Cerebellar nuclear complex (tissue), 1 donor: ENCODE measurements at places on chromosomes 1 and 21.

DNA sequence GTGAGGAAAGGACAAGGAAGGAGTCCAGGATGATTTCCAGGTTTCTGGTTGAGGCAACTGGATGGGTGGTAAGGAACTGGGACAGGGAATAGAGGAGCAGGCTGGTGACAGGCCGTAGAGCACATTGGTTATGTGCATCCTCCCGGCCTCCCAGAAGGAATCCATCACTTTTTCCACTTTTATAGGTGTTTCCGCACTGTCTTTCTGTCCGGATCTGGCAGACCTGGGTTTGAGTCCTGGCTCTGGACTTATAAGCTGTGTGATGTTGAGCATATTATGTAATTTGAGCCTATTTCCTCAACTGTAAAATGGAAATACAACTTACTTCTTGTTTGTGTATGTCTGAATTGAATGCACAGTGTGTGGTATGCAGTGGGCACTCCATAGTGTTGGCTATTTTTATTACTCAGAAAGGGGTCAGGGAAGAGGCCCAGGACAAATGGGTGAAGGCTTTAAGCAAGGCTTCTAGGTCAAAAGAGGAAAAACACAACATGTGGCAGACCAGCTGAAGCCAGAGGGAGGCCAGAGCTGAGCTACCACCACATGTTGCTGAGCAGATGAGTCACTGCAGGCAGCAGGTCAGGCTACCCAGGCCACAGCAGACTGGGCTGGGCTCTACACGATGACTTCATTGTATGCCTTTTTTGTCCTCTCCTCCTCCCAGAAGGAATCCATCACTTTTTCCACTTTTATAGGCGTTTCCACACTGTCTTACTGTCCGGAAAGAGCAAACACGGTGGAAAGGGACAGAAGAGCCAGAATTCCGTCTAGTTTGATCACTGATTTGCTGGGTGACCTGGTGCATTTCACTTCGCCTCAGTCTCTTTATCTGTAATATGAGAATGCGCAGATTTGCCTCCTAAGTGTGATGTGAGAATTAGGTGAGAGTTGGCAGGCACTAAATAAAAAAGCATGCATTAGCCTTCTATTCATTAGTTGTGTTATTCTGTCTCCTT is 791 bp upstream of the MAST2 start:
- peak; percentile 22 for DNase-seq

DNA sequence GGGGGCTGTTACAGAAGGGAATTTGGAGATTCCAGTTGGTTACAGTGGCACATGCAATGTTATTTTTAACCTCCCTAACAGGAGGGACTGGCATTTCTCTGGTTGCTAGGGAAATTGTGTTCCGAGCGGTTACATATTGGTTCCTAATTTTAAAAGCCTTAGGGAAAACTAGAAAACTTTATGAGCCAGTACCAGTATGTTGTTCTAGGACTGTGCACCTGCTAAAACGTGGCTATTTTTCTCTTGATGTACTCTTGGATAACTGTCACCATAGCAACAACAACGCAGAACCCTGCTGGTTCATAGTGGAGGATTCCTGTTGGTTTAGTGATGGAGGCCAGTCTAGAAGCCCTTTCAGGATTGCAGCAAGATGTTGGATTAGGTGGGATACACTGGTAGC is 68.9 kb upstream of the PGBD5 start:
- DNase-seq = no peak

- no peak for DNase-seq
These were observed 3.3 kb upstream of the CACYBP start for GRCh38 chr1:174996476-174996875.

DNA sequence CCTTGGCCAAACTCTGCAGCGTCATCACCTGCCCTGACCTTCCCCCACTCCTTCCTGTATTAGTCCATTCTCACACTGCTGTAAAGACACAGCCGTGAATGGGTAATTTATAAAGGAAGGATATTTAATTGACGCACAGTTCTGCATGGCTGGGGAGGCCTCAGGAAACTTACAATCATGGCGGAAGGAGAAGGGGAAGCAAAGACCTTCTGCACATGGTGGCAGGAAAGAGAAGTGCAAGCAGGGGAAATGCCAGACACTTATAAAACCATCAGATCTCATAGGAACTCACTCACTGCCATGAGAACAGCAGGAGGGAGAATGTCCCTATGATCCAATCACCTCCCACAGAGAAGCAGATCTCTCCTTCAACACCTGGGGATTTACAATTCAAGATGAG is 408.5 kb downstream of the PTPRU start:
- no peak for DNase-seq

DNA sequence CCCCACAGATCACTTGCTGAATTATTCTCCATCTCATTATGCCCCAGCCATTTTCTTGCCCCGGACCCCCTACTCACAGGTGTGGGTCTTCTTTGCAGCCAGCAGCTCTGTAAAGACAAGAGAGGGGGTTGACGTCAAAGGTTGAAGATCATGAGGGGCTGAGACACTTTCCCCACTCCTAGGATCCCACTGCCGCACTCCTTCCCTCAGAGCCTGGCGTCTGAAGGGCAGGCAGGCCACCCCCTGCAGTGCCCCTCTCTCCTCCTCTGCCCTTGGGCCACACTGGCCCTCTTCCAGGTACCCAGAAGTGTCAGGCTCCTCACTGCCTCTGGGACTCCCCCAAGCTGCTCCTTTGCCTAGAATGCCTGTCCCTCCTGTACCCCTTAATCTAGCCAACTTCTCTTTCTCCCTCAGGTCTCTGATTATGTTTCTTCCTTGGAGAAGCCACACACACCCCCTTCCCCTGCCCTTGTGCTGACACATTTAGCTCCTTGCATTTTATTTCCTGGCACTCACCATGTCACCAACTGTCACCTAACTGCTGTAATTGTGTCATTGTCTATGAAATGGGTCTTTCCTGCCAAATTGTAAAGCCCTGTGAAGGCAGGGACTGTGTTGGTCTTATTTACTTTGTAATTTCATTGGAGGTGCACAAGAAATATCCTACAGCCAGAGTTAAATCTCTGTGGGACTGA is 2.1 kb downstream of the RORC start:
- no peak for DNase-seq

DNA sequence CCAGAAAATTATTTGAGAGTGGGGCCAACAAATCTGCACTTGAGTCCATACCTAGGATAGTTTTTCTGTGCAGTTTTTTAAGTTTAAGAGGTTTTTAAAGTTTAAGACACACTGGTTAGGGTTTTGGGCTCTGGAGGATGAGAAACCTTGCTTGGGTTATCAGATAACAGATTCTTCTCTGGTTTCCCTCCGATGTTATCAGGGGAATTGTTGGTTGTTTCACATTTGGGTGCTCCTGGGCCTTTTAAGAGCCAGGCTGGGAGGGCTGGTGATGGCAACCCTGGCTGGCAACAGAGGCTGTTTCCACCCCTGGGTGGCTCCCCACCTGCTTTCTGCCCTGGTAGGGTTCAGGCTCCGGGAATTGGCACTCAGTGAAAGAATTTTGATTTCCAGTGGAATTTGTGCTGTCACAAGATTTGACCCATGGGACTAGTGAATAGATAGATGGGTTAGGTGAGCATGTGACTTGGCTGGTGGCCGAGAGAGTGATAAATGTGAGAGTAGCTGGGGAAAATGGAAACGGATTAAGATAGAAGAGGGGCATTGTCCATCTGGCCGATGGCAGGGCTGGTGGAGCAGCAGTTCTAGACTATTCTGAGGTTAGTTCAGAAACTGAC is 14.8 kb downstream of the VANGL1 start:
- no peak for DNase-seq

GRCh38 chr1:3184666-3185065 is 115.7 kb downstream of the PRDM16 start:
- DNase-seq = no peak

- no peak for DNase-seq
These were observed 63.9 kb downstream of the OBSCN start for GRCh38 chr1:228271701-228272251.

- DNase-seq = no peak
These were observed 72.5 kb downstream of the SYDE2 start for GRCh38 chr1:85128316-85128715.

DNA sequence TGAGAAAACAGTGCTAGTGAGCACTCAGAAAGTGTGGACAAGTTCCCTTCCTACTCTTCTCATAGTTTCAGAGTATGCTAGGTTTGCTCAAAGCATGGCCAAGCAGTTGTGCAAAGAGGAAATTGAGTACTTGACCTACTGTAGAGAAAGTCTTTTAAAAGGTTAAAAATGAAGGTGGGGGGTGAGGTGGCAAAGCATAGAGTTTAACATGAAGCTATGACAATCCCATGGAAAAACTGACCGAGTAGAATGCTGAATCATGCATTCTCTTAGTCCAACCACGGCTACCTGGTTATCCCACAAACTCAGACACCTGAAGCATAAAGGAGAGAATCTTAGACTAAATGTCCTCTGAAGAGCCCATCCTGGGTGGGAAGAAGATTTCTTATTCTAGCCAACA is 79.9 kb downstream of the PTPN14 start:
- DNase-seq = no peak

- no peak for DNase-seq
These were observed 59.4 kb downstream of the AXDND1 start for GRCh38 chr1:179425186-179425585.

DNA sequence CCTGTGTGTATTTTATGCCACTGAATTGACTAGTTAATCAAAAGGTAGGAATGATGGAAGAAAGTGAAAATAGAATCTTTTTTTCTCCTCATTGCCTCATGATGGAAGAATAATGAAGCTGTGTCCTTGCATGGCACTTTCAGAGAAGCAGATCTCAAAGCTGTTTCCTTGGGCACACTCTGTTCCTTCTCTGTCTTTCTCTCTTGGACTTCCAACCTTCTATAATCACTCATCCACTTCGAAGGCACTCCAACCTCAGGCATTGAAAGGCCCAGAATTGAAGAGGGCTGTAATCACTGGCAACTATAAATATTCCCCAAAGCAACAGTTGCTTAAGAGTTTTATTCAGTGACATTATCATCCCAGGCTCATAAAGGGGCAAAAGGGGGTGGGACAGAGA is 31.1 kb upstream of the DNASE2B start:
- DNase-seq = no peak

GRCh38 chr1:159884296-159884695 is 15.7 kb downstream of the CFAP45 start:
- DNase-seq = no peak

DNA sequence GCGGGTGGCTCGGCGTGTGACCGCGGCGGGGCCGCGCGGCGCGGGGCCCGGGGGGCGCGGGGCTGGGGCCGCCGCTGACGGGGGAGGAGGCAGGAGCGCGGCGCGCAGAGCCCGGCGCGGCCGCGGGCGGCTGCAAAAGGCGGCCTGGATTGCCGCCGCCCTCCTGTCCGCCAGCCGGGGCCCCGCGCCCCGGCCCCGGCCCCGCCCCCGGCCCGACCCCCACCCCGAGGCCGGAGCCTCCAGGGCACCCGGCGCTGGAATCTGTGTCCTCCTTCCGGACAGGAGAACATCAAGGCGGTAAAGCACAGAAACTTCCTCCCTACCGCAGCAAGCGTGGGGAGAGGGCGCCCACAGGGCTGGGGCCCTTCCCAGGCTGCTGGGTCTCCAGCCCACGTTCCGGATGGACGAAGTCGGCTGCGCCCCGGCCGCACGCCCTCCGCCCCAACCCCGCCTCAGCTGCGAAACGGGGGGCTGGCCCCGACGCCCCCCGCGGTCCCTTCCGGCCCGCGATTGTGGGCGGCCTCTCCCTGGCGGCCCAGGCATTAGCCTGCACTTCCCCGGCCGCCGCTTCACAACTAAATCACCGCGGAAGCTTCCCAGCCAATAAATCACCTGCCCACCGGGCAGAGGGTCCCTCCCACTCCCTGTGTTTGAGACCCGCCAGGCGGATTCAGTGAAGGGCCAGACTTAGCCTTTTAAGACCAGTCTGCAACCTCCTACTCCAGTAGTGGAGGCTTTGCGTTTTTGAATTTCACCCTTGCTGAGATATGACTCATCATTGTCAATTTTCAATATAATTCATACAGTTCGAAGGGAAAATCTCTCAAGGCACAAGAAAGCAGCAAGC is 106.0 kb downstream of the SLC45A1 start:
- DNase-seq = no peak

GRCh38 chr1:159895836-159896545 is 4.0 kb downstream of the CFAP45 start:
- DNase-seq = no peak

DNA sequence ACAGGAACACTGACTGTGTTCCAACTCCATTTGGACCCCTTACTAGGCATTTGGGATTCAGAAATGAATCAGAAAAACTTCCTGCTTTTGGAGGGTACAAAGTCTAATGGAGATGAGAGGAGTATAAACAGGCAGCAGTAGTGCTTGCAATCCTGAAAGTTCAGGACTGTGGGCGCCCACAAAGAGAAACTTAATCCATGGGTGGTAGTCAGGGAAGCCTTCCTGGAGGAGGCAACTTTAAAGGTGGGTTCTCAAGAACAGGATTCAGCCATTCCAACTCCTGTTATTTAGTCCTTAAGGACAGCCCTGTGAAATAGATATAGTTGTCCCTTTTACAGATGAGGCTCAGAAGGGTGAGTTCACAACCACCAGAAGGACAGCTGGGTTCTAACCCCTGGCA is 2.0 kb upstream of the LDLRAP1 start:
- no peak for DNase-seq

DNA sequence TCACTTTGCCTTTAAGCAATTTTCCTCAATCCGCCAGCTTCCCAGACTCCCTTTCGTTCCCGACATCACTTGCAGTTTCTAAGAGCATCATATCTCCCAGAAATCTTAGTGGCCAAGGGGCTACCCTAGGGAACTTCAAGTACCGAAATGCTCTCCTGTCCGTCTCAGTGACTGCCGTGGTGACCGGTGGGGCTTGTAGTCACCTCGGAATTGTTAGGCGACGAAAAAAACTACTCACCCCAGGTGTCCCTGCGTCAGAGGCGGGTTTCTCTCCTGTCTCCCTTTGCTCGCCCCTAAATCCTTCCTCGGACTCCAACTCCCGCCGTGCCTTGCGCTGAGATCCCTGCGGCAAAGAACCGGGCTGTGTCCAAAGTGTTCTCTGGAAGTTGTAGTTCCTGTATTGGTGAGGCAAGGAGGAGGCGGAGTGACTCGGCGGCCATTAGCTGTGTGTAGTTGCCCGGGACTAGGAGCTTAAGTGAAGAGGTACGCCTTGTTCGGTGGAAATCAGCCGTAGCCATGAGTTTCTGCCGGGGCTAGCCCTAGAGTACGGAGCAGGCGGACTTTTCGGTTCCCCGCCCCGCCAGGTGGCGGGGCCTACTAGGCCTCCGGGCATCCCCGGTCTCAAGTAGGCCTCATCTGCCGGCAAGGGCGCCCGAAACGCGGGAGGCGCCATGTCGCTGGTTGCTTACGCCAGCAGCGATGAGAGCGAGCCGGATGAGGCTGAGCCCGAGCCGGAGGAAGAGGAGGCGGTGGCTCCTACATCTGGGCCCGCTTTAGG is at the start of gene PRCC:
Gene PRCC (plus strand): TSS at position 435 of the 778 bp plus-strand sequence. CDS start 237 bp downstream, at position 672.
- DNase-seq = peak; percentile 100
